ENCODE measurements at places on chromosomes 7 and 10. TPM values are rescaled to one million over a fixed set of nuclear protein-coding genes. Genes with fewer than 3 reads are reported as not detected.

The CDHR3 gene
- 3.4 TPM for total RNA-seq

The DDX21 gene
- total RNA-seq, result 71.6 TPM

The RET gene
- 0.08 TPM for total RNA-seq

The PHTF2 gene
- total RNA-seq, result 14.8 TPM

The RHOBTB1 gene
- 13.3 TPM for total RNA-seq
